ENCODE measurements at places on chromosomes 11 and 22.

DNA sequence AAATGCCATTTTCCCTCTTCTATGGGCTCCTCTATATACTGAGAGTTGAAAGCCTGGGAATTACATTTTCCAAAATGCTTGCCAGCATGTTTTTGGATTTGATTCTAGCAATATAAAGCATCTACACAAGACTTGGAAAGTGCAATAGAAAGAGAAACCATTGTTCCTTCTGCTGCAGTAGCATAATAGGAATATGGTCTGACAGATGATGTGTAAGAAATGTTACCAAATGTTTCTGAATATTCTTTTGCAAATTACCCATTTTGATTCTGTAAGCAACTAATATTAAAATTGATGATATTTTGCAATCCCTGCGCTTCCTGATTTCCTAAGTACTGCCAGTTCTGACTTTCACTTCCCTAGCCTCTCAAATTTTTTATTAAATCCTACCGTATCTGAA lies 61.6 kb downstream of the CASP12 start:
- no peak for DNase-seq

GRCh38 chr11:61172356-61172755 lies 11.1 kb upstream of the VPS37C start:
- DNase-seq, result no peak

GRCh38 chr22:43419371-43420080 lies 7.7 kb downstream of the MPPED1 start:
- DNase-seq, result no peak

- DNase-seq, result no peak
Observed at GRCh38 chr11:3879216-3879966, 23.9 kb downstream of the STIM1 start.

DNA sequence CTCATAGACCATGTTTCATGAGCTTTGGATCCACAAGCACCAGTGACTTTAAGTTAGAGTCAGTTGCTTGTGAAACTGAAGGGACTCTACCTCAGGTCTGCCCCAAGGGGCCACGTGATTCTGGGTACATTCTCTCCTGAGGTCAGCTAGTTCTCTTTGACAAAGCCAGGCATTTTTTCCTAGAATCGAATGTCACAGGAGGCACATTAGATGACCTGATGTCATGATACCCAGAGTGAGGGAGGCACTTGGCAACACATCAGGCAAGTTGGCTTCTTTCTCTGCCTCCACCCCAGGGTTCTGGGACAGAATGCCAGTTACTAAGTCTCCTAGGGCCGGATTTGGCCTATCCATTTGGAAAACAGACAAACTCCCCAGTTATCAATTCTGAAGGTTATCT lies 93.0 kb downstream of the APIP start:
- DNase-seq, result no peak

- DNase-seq, result no peak
Observed at GRCh38 chr11:92361551-92361950, 136.9 kb downstream of the FAT3 start.

DNA sequence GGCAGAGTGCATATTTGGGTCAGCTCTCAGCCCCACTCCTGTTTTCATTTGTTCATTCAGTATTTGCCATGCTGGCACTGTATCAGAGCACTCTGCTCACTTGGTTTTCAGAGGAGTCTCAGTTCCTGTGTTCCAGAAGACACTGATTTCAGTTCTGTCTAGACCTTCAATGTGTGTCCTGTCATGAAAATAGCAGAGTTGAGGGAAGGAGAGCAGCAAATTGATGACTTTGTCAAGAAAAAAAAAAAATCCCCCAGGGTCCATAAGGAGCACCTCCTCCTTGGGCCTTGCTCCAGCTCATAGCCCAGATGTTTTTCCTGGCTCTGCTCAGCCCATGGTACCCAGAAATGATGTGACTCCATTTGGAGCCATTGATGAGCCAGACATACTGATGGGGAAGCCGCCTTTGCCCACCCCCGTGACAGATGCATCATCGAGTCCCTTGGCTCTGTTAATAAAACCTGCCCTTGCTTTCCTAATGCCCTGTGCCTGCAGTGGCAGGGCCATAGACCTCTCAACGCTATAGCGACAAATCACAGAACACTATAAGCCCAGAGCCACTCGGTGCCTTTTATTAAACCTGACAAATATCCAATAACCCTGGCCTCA lies 107.0 kb downstream of the PKNOX2 start:
- DNase-seq, result no peak

DNA sequence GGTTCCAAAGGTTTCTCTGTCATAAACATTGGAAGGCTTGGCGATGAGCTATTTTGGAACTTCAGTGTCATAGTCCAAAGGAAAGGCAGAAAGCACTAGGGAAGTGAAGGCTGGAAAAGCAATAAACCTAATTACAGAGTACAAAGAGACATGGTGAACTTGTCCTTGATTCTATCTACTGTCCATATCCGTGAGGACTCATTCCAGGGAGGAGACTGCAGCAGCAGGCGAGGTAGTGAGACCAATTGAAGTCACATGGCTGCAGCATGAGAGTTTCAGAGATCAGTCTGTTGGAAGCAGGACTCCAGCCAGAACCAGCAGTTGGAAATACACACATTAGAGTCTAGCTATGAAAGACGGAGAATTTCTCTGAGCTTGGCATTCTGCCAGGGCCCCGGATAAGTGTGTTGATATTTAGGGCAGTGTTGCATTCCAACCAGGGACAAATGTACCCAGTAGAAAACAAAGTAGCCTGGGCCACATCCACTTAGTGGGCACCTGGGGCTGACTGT lies 54.1 kb upstream of the ARHGAP42 start:
- DNase-seq, result no peak

- no peak for DNase-seq
Observed at GRCh38 chr22:41248758-41249157, 8.0 kb upstream of the CHADL start.

DNA sequence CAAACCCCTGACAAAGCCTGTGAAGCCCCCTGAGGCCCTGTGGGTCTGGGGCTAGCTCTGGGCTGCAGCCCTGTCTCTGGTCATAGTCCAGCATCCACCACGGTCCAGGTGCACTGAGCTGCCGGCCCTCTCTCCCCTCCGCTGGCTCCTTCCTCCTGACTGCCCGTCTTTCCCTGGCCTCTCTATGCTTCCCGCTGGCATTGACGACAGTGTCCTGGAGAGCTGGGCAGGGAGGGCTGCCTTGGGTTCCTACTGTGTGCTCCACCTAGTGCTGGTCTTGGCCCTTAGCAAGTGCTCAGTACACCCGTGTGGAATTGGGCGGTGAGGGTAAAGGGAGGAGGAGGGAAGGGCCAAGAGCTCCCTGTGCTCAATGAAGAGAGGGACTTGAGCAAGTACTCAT lies 868 bp upstream of the MYEOV start:
- no peak for DNase-seq

DNA sequence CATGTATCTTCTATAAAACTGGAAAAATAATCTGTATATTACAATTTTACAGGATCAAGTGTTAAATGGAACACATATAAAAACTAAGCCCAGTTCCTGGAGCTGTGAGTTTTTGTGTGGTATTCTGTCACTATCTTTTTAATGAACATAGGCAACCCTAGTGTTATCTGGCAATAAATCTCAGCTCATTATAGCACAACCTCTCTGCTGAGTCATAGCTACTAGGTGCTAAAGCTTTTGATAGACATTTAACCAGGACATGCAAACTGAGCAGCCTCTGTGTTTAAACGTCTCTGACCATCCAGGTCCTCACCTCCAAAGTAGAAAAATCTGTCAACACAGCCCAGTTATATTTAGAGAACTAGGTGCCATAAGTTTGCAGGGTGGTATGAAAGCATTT lies 91.0 kb upstream of the CARD18 start:
- DNase-seq, result no peak

DNA sequence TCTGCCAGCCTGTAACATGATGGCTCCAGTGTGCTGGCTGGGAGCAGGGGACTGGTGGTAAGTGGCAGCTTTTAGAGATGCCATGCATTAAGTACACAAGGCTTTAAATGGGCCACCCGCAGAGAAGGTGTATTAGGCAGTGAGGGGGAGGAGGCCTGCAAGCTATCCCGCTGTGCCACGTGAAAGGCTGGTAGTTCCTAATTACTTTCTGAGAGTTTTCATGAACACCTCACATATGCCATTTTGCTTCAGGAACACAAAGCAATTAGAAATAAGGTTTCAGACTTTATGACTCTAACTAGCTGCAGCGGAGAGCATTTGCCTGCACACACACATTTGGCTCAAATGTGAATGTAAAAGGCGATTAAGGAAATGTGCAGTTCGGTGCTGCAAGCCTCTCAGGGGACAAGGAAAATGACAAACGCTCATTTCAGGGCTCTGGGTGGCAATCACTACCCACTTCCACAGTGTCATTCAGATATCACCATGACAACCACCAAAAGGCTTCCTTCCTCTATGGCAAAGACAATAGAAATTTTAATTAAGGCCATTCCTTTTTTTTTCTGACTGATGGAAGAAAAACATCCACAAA lies 116.6 kb downstream of the PLEKHA7 start:
- DNase-seq, result no peak

- no peak for DNase-seq
Observed at GRCh38 chr11:95305705-95306104, 74.7 kb upstream of the SESN3 start.

- no peak for DNase-seq
Observed at GRCh38 chr11:705646-706438, at the start of gene EPS8L2. TSS of gene EPS8L2 (plus strand) at chr11:706231. CDS start at chr11:709408, 3,177 bp downstream.

DNA sequence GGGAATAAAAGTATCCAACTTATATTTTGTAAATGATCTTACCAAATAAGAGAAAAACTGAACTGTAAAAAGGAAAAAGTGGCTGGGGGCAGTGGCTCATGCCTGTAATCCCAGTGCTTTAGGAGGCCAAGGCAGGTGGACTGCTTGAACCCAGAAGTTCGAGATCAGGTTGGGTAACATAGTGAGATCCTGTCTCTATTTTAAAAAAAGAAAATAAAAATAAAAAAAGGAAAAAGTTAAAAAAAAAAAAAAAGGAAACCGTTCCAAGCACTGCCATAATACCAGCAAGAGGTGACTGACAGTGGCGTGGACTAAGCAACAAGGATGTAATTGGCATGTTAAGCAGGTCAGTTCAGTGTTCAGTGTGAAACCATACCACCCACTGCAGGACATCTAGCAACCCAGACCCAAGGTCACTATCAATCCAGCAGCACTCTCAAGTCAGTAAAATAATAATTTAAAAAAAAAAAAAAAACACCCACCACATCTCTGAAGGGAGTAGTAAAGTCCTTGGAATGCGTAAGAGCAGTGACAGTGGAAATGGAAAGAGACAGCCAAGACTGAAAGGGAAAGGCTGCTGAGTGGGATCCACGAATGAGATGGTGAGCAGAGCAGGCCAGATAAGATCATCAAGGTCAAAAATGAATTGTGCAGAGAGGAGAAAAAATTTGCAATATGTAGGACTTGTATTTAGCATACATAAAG lies 43.6 kb downstream of the MAPK1 start:
- no peak for DNase-seq

DNA sequence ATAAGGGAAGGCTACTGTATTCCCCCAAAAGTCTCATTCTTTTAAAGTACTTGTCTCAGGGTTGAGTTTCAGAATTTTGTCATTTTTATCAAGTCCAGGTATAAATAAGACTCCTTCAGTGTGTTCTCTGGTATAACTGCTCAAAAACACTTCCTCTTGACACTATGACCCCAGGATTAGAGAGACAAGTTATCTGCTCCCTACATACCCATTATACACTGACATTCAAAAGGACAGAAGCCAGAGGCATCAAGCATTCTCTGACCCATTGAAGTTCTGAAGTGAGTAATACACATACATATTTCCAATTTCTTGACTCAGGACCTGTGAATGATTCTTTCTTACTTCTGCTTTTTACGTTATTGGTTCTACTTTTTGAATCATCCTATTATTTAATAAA lies 447.8 kb upstream of the CNTN5 start:
- DNase-seq, result no peak

- DNase-seq, result no peak
Observed at GRCh38 chr11:126538071-126538470, 182.6 kb downstream of the ST3GAL4 start.

DNA sequence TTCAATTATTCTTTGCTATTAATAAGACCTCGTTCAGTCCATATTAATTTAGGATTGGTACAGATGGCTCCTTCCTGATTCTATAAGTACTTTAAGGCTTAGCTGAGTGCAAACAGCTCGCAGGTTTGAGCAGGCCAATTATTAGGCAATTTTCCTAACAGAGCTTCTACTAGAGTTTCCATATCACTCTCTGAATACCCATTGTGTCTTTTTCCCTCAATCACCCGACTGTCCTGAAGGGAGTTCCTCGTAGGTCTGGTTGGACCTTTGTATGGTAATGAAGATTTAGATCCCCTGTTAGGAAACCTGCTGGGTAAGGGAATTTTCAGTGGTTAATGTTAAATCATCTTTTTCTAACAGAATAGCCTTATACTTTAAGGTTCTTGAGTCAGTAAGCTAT lies 61.1 kb downstream of the ARHGAP42 start:
- no peak for DNase-seq

GRCh38 chr11:61488651-61489291 lies 19.8 kb upstream of the LRRC10B start:
- no peak for DNase-seq

- DNase-seq, result peak; percentile 62
Observed at GRCh38 chr11:208181-208916, 841 bp downstream of the RIC8A start.

GRCh38 chr11:66017321-66017720 lies 5.5 kb downstream of the CST6 start:
- no peak for DNase-seq

DNA sequence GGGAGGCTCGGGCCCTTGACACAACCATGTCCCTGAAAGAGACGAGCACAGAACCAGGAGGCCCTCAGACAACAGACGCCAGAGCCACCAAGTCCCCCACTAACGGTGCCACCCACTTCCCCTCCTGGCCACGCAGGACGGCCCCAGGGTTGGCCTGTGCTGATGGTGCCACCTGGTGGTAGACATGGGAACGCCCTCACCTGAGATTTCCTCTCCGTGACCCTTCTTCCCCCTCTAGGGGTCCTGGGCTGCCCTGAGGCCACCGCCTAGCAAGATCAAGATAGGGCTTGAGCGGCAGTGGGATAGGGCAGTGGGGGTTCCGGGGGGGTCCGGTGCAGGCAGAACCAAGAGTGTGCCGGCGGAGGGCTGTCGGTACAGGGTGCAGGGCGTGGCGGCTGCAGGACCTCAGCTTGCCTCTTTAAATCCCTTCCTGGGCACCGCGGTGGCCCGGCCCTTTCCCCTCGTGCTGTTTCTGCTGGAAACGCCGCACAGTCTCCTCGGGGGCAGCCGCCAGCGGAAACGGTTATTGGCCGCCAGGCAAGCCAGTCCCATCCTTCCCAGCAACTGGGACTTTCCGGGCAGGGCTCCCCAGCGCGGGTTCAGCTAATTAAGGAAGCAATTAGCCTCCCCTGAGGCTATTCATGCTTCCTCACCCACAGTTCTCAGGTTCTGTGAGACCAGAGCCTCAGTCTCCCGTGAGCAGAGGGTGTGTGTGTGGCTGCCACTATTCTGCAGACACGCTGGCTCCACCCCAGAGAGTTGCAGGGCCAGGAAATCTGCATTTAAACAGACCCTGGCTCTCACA lies 5.5 kb upstream of the NFAM1 start:
- peak; percentile 67 for DNase-seq

GRCh38 chr22:39690881-39691605 lies 120.5 kb downstream of the CACNA1I start:
- no peak for DNase-seq

GRCh38 chr11:108405706-108406105 lies 61.6 kb downstream of the C11orf65 start:
- DNase-seq, result no peak

GRCh38 chr11:6864438-6864837 lies 1.6 kb downstream of the OR10A2 start:
- DNase-seq, result no peak

- no peak for DNase-seq
Observed at GRCh38 chr11:94305146-94305545, 766 bp downstream of the IZUMO1R start.

All from stimulated activated CD4-positive, alpha-beta T cell treated with anti-CD3 and anti-CD28 coated beads, Interleukin-1b, Interleukin-23, amount 100 ng/mL, for 1 hour (primary cell).